ENCODE measurements at places on chromosomes 11 and 22.

DNA sequence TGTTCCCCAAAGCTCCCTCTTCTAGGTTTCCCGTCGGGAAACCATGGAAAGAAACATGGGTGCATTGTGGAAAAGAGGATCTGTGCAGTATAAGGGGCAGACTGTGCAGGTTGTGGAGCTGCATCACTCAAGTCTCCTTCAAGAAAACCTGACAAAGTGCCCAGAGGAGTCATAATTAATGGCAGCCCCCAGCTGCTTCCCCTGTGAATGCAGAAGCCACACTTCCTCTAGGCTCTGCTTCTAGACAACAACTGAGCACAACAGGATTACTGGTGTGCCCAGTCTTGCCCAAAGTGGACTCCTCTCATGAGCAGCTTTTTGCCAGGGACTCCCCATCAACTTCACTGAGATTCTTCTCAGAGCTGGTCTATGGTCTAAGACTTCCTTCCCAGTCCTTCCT is 42.6 kb upstream of the SCUBE2 start:
- DNase-seq = no peak

DNA sequence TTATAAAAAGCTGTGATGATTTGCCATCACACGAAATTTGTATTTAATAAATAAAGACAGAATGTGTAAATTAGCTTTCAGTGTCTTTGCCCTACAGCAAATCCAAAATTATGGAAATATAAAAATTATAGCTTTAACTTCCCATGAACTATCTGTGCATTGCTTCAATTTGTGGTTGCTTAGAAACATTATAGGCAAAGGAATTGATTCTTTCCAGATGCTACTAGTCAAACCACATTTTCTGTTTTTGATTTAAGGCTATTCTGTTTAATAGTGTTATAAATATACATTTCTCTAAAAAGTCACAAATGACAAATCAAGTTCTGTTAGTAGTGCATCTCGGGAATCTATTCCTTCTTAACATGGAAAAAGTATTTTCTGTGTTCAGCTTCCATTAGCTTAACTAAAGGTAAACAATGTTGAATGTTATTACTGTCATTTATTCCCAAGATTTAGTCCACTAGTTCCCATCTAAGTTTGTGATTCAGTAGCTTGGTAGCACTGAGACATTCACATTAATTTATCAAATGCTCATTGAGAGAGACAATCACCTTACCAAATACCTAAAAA is 1086.3 kb upstream of the CCDC90B start:
- no peak for DNase-seq

GRCh38 chr22:45010532-45010900 is 711 bp upstream of the PHF21B start:
- no peak for DNase-seq

DNA sequence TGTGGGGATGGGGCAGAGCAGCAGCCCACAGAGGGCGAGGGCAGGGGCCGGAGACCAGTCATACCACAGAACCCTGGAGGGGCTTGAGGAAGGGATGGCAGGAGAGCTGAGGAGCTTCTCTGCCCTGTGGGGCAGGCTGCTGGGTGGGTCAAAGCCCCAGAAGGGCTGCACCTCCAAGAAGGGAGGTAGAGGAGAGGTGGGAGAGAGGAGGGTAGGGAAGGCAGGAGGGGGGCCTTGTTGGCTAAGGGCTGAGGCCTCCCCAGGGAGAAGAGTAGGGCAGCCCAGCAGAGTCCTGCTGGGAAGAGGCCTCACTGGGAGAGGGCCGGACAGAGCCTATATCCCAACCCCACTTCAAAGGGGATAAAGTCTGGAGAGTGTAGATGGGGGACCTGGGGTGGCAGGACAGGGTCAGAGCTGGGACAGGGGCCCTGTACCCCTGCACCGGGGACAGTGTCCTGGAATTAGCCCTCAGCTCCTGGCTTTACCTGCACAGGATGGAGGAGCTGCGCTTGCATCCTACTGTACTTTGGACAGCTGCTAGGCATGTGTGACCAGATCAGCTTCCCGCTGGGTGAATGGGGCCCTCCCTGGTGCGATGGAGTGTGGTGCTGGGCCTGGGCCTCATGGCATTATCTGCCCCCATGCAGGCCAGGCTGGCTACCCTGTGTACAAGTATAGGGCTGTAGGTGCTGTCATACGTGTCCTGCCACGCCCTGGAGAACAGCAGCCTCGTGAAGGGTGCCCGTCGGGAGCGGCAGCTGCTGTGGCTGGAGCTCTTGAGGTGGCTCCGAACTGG is 7.3 kb downstream of the DGCR6L start:
- no peak for DNase-seq

DNA sequence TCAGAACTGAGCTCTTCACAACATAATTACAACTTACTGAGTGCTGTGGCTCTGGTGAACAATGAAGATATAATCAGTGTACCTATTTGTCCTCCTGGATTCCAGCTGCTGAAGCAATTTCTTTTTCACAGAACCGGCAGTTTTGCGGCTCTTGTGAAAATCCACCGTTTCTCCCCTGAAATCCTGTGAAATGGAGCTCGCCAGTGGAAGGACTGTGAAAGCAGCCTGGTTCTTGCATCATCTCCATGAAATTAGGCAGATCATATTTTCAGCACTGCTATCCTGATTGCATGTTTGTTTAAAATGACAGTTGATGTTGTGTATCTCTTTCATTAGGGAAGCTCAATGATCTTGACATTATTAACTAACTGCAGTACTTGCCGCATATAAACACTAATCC is 120.2 kb upstream of the SNX19 start:
- DNase-seq = no peak
